ENCODE measurements at places on chromosomes 12 and 14.

DNA sequence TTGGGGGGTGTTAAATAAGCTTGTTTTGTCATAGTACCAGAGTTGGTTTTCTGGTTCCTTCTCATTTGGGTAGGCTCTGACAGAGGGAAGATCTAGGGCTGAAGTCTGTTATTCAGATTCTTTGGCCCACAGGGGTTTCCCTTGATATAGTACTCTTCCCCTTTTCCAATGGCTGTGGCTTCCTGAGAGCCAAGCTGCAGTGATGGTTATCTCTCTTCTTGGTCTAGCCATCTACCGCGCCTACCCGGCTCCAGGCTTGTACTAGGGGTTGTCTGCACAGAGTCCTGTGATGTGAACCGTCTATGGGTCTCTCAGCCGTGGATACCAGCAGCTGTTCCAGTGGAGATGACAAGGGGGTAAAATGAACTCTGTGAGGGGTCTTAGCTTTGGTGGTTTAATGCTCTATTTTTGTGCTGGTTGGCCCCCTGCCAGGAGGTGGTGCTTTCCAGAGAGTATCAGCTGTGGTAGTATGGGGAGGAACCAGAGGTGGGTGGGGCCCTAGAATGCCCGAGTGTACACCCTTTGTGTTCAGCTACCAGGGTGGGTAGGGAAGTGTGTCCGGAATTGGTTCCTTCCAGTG lies 209.7 kb downstream of the GPHN start:
- DNase-seq: no peak

DNA sequence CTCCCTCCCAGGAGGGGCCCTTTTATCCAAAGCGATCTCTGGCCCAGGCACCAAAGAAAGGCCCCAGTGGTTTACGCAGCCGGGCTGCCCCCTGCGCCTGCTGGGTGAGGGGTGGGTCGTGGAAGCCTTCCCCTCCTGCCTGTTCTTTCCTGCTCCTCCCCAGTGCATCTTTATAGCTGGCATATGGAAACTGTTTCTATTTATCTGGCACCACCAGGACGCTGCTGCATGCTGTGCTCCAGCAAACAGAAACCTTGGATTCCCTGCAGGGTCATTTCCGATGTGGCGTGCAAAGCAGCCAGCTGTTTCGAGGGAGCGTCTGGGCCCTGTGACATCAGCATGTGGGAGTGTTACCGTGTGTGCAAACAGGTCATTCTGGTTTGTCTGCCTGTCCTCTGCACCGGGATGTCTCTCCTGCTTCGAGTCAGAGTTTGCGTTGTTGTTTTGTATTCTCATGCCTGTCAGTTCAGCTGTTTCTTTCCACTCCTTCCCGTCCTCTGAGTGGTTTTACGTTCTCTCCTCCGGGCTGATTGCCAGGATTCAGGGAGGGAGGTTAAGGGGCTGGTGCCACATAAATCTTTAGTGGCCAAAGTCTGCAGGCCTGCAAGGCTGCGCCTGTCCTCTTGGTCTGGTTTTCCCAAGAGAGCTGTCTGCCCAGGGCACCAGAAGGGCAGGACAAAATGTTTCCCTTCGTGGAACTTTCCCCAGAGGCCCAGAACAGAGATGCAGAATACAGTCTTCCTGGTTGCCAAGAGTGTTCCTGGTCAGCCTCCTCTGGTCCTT lies 24.6 kb downstream of the TPCN1 start:
- DNase-seq: peak; percentile 15

DNA sequence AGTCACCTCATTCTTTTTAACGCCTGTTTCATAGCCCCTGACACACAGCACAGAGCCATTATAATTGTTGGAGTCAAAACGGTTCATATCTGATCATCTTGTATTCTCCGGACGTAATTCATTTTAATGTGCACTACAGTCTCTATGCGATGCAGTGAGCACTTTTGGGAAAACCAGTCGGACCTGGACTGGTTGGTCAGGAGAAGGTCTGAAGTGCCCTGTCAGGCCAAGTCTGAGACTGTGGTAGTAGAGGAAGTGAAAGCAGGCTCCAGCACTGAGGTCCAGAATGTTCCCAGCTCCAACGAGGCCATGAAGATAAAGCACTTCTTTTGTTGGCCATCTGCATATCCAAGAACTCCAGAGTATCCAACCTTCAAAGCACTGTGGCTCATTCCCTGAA lies 117.1 kb upstream of the NCOR2 start:
- no peak for DNase-seq

- DNase-seq: no peak
These were observed 13.0 kb upstream of the OR6J1 start for GRCh38 chr14:22656945-22657731.

DNA sequence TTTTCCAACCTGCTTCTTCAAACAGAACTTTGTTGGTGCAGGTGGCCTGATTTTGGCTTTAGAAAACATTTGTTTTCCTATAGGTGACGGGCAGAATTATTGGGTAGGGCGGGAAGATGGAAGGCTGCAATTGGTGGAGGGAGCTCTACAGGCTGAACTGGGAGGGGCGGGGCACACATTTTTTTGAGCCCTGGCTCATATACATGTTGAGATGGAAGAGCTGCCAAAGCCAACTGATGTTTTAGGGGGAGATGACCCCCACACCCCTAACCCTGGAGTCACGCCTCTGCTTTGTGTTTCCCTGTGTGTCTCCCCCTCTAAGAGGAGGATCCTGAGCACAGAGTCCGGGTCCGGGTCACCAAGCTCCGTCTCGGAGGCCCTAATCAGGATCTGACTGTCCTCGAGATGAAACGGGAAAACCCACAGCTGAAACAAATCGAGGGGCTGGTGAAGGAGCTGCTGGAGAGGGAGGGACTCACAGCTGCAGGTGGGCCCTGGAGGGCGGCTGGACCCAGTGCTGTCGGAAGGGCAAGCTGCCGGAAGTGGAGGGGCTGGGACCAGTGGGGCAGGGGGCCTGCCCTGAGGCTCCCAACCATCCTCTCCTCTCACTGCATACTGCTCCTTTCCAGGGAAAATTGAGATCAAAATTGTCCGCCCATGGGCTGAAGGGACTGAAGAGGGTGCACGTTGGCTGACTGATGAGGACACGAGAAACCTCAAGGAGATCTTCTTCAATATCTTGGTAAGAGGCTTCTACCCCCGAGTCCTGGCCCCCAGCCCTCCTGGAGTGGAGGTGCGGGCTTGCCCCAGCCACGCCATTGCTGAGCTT lies 18.6 kb downstream of the AGAP2 start:
- no peak for DNase-seq

GRCh38 chr12:55830601-55831446 lies 1.4 kb upstream of the DNAJC14 start:
- DNase-seq: no peak

DNA sequence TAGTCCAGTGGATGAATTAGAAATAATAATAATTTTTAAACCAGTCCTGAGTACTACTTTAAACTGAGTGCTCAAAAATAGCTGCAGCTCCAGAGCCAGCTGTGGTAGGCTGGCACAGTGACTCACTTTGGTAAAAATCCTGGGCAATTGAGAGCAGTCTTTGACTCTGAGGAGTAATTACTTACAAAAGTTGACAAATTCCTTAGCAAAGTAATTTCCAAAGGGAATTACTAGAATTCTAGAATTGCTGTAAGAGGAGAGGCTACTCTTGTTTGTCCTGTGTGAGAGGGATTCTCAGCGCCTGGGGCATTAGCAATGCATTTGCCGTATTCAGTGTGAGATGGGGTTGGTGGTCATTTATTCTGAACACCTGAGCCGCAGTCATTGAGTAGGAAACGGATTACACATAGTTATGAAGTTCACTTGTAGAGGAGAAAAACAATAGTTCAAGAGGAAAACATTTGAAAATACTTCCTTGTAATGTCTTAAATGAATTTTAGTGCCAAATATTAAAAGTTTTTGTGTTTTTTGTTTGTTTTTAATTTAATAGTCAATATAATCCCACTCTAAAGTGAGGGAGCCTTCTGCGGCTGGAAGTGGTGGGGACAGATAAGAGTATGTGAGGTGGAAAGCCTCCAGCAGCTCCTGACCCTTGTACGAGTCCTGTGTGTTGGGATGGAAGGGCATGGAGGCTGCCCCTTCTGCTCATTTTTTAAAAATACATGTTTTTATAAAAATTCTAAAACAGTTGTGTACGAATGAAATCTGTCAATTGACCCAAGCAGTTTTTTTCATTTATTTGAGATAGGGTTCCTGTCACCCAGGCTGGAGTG lies 41.9 kb downstream of the EID3 start:
- no peak for DNase-seq

GRCh38 chr14:31580234-31580633 lies 19.0 kb downstream of the NUBPL start:
- no peak for DNase-seq

- DNase-seq: no peak
These were observed 23.8 kb downstream of the CMAS start for GRCh38 chr12:22069851-22070250.

GRCh38 chr14:77498984-77499527 lies 440 bp upstream of the ISM2 start:
- DNase-seq: no peak

DNA sequence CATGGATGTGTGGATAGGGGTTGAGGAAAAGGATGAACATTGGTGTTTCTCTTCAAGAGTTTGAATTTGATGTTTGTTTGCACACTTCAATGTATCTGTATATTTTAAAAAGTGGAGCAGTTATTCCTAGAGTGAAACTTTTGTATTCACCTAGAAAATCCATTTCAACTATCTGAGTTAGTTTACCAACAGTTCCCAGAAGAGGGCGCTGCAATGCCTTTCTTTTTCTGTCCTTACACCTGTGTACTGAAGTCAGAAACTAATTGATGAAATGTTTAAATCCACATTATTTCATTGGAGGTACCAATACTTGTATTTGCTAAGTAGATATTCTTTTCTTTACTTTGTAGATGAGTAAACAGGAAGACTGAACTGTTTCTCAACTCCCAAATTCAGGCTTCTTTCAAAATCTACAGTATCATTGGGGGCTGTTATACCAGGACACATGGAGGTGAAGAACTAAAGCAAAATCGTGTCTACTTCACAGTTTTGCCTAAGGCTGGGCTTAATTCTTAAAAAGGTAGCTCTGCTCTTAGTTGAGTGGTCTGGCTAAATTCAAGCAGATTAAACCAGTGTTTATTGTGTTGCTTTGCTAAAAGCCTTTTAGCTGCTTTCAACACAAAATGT lies 26.6 kb upstream of the KLRB1 start:
- DNase-seq: peak; percentile 20

GRCh38 chr14:61562321-61563161 lies 132.8 kb upstream of the HIF1A start:
- DNase-seq: peak; percentile 96

GRCh38 chr12:78338054-78338785 lies 507.5 kb downstream of the NAV3 start:
- DNase-seq: no peak

GRCh38 chr14:103512701-103513611 lies 9.7 kb downstream of the CKB start:
- no peak for DNase-seq

- DNase-seq: peak; percentile 4
These were observed 375.3 kb downstream of the C12orf75 start for GRCh38 chr12:105705765-105706164.

DNA sequence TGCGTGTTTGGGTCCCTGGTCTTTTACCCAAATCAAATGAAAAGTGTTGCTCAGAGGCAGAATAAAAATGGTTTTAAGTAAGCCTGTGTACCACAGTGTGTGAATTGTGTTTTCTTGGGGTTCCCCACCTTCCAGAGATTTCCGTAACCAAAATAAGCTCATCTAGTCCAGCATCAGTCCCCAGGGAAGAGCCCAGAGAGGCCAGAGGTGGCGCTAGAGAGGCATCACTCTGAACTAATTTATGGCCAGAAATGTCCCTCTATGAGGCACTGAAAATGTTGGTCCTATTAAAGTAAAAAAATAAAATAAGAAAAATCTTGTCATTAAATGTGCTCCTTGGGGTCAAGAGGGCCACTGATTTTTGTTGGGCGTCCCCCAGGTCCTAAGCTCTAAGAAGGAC lies 24.9 kb upstream of the PRKAB1 start:
- DNase-seq: no peak

DNA sequence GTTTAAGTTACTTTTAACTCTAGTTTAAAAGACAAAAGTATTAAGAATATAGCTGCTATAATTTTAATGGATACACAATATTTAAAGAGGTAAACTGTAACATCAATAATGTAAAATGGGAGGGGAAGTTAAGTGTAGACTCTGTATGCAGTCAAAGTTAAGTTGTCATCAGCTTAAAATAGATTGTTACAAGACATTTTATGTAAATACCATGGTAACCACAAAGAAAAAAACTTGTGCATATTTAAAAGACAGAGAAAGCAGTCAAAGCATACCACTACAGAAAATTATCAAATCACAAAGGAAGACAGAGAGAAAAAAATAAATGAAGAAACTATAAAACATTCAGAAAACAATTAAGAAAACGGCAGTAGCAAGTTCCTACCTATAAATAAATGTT lies 73.3 kb downstream of the CEP128 start:
- DNase-seq: no peak

Measured in amniotic stem cell (primary cell).